ENCODE measurements at places on chromosomes 11 and 22.

GRCh38 chr11:103798446-103798845, 238.0 kb upstream of the DDI1 start:
- no peak for DNase-seq

- no peak for DNase-seq
Observed at GRCh38 chr11:27635567-27636037, 64.7 kb downstream of the BDNF start.

DNA sequence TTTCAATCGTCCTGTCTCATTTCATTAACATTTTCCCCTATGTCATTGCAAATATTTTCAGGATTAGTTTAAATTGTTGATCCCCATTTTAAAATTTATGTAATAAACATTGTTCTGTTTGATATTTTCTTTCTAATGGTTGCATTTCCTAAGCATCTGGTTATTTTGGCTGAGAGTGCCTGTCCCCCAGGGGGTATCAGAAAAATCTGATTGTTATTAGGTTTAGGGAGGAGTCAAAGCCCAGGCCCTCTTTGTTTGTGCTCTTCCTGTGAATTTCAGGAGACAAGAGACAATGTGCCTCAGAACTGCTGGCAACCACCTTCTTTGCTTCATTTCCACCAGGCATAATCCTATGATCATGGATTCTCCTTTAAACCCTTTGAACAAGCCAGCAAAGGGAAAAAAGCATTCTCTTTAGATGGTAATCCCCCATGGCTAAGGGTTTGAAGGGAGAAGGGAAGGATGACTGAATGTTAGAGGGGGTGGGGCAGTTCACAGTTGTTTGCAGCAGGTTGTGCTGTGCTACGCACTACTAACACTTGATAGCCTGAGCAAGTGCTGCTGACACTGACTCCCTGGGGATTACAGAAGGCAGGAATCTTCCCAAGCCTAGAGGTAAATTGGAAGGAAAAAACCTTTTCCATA, 462.4 kb upstream of the LRRC4C start:
- DNase-seq = no peak

DNA sequence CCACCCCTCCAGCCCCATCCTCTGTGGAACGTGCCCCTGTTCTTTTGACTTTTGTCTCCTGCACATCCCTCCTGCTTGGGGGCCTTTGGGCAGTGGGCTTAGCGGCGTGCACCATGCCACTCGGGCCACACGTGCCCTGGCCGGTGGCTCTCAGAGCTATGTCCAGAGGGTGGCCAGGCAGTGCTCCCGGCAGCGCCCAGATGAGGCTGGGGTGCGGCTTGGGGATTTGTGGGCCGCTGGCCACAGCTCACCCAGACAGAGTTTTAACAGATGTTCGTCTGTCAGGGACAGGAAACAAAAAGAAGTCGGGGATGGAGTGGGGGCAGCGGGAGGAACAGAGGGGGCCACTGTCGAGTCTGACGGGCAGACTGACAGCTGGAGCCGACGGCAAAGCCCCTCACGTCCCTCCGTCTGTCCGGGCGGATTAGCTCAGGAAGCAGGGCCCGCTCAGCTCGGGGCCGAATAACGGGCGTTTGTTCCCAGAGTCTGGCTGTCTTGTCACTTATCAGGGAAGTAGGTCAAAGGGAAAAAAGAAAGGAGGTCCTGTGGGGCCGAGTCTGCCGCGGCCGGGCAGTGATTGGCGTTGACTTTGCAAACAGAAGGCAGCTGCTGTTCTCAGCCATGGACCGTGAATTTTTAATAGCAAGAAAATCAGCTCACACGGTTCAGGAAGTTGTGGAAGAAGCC, 61.6 kb downstream of the LRP5 start:
- no peak for DNase-seq

GRCh38 chr11:86483940-86484794, 109.5 kb downstream of the CCDC81 start:
- no peak for DNase-seq

DNA sequence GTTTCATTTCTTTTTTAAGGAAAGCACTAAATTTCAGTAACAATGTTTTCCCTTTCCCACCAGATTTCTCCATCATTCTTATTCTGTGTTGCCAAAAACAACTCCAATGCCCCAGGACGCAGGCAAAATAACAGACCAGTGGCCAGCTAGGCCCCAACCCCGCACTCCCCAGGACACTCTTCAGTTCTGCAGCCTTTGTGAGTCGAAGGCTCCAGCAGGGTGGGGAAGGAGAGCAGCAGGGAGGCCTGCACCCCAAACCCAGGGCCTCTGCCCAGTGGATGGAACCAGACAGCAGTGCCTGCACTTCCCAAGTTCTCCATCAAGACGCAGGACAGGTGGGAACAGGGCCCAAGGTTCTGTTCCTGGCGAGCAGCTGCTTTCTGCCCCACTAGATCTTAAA, 34.4 kb downstream of the PPP2R1B start:
- no peak for DNase-seq

DNA sequence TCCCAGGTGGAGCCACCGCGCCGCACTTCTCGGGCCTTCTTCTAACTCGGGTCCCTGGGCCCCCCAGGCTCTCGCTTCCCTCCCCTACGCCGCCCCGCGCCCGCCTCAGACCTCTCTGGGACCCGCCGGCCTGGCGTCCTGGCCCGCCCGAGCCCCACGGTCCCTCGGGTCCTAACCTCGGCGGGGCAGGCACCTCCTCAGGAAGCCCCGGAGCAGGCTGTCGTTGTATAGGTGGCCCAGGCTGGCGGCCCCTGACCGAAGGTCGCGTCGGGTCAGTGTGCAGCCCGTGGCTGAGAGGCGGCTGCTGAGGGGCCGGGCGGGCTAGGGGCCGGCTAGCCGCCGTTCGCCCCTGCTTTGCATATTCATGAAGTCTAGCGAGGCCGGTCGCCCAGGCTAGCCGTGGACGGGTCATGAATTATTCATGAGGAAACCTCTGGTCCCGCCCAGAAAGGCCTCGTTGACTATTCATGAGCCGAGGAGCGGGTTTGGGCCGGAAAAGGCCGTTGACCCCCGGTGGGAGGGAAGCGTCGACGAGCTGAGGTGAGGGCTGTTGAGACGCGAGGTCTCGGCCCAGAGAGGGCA, at the start of gene HORMAD2:
HORMAD2 (plus strand) TSS at position 513 of the 582 bp plus-strand sequence. CDS start 13,489 bp downstream, outside the sequence.
- DNase-seq = no peak

- no peak for DNase-seq
Observed at GRCh38 chr22:23059284-23059948, 10.9 kb upstream of the GNAZ start.

GRCh38 chr11:128310676-128311445, 276.5 kb downstream of the ETS1 start:
- DNase-seq = no peak

GRCh38 chr11:101466352-101466751, 117.5 kb downstream of the TRPC6 start:
- no peak for DNase-seq

DNA sequence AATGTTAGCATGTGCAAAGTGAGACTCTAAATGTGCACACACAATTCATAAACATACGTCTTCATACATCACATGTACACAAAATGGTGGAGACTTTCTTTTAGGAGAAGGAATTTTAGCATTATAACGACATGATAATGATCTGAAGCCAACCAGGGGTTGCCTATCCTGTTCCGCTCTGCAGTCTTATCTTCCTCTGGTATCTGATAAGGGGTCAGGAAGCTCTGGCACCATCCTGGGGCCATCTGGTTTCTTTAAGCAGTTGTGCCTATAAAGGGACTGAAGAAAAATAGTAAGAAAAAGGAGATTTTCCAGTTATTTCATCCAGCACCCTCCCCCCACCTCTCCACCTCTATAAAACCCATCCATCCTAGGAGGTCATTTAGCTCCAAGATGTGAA, 5.8 kb upstream of the NUP50 start:
- DNase-seq = no peak

DNA sequence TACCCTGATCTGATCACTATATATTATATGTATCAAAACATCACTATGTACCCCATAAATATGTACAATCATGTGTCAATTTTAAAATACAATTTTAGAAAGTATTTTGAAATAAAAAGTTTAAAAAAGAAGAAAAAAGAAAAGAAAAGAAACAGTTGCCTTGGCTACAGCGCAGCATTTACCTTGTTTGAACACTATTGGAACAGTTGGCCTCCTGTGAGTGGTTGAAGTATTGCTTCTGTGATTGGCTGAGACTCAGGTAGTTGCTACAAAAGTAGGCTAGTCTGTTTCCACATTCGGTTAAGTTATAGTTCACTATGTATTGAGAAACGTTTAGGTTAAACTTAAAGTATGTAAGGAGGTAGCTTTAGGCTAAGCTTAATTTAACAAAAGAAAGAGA, 7.9 kb upstream of the DTX4 start:
- DNase-seq = no peak

DNA sequence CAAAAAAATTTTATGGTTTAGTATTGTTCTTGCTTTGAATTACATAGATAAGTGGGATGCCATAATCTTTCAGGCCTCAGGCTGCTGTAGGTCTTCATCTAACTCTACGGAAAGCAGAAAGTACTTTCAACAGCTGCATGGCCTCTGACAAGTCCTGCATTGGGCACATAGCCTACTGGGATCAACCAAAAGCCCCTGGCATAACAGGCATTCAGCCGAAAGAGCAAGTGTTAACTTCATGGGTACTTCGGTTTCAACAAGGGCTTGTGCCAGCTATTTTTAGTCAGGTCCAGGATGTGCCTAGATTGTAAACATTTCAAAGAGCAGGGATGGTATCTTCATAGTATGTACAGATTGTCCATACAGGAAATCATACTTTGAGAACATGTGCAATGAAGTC, 3.1 kb downstream of the SLN start:
- no peak for DNase-seq

DNA sequence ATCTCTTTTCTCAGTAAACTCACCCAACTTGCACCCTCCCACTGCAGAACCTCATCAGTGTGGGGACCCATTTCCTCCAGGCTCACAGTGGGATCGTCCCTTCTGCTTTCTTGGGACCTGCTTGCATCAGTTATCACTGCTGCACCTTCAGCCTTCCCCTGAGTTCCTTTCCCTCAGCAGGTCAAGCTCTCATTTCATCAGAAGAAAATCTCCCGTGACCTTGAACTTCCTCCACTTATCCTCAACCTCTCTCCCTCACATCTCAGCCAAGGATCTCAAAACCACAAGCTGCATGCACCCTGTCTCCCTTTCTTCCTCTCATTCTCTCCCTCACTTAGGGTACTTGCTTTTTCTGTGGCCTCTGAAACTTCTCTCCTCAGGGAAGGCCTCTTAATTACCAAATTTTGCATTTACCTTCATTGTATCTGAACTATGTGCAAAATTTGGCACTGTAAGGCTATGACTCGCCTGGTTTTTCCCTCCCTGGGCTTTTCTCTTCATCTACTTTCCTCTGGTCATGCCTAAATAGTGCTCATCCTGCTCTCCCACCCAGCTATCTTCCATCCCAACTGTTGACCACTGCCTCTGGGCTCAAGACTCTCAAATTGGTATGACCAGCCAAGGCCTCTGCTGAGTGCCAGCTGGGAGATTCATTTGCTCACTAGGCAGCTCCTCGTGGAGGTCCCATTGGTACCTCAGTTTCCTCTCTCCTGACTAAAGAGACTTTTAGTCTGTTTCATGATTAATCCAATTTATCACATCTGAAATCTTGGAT, 2.7 kb upstream of the RCE1 start:
- DNase-seq = no peak

DNA sequence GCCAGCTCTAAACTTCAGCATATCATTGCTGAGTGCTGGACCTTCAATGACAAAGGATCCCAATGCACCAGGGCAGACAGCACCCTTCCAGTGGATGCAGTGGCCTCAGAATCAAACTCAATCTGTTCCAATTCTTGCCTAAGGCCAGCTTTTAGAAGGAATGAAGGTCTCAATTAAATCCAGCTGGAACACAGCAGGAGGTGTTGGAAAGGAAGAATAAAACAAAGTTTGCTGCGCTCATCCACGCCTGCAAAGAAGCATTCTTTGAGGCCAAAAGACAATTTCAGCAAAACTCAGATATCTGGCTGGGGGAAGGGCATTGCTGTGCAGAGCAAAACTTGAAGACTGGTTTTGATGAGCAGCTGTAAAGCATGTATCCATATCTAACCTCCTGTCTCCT, 120.7 kb downstream of the CCDC81 start:
- no peak for DNase-seq

DNA sequence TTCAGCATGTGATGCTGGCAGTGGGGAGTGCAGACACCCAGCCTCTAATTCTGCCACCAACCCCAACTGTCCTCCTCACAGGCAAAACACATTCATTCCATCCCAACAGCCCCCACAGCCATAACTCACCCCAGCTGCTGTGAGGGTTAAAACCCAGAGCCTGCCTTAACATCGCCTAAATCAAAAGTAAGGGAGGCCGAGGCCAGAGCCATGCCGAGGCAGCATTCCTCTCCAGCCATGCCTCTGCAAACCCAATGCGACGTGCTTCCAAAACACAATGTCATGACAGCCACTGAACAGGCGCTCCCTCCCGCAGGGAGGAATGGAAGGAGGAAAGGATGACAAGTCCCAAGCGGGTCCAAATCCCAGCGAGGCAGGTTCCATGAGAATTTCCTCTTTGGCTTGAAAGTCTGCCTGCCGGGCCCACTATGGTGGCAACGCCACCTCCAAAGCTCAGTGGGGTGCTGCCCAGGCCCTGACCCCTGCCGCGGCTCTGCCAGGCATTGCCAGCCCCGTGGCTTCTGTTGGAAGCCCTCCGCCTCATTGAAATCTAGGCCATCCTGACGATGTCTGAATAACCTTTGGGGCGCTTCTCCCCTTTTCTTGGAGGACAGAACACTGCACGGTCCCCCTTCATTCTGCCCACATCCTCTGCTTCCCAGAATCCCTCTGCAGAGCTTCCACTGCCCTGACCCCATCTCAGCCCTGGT, 472.3 kb downstream of the BRD1 start:
- no peak for DNase-seq

DNA sequence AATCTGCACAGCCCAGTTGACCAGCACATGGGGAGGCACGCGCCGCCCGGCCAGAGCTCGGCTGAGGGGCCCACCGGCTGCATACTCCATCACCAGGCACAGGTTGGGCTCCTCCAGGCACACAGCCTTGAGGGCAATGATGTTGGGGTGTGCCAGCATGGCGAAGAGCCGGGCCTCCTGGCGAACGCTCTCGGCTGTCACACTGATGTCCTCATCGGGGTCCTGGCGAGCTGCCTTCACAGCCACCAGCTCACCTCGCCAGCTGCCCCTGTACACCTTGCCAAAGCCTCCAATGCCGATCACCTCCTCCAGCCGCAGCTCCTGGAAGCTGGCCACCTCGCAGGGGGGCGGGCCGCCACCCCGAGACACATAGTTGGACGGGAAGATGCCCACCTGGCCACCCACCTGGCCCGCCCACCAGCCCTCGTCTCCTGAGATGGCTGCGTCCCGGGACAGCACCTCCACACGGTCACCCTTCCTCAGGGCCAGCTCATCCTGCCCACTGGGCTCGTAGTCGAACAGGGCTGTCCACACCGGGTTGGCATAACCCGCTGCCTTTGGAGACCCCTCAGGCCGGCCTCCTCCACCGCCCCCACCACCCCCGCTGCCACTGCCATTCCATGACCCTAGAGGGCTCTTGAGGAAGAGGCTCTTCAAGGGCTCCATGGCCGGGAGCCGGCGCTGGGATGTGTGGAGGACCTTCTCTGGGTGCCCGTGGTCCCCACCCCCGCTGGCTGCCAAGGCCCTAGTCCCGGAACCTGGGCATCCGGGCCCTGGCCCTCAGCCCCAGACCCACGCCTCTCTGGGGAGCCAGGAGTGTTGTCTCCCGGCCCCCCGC, 711 bp downstream of the MAP3K11 start:
- DNase-seq = no peak

- DNase-seq = no peak
Observed at GRCh38 chr11:57131080-57131790, 50.5 kb upstream of the LRRC55 start.

Measured in NCI-H1436 treated with DMSO at 0.1 percent for 48 hours (cell line).